Fibroblast of lung (primary cell): ENCODE measurements at places on chromosomes 13 and 19.

GRCh38 chr13:29935309-29935981, 85.0 kb upstream of the UBL3 start:
- DNase-seq: no peak

GRCh38 chr13:37023871-37024270, 23.3 kb downstream of the EXOSC8 start:
- peak; percentile 12 for DNase-seq

- peak; percentile 35 for DNase-seq
Observed at GRCh38 chr19:18932216-18932841, 8.7 kb downstream of the HOMER3 start.

GRCh38 chr19:50190439-50190891, 13.0 kb upstream of the MYH14 start:
- DNase-seq: no peak

DNA sequence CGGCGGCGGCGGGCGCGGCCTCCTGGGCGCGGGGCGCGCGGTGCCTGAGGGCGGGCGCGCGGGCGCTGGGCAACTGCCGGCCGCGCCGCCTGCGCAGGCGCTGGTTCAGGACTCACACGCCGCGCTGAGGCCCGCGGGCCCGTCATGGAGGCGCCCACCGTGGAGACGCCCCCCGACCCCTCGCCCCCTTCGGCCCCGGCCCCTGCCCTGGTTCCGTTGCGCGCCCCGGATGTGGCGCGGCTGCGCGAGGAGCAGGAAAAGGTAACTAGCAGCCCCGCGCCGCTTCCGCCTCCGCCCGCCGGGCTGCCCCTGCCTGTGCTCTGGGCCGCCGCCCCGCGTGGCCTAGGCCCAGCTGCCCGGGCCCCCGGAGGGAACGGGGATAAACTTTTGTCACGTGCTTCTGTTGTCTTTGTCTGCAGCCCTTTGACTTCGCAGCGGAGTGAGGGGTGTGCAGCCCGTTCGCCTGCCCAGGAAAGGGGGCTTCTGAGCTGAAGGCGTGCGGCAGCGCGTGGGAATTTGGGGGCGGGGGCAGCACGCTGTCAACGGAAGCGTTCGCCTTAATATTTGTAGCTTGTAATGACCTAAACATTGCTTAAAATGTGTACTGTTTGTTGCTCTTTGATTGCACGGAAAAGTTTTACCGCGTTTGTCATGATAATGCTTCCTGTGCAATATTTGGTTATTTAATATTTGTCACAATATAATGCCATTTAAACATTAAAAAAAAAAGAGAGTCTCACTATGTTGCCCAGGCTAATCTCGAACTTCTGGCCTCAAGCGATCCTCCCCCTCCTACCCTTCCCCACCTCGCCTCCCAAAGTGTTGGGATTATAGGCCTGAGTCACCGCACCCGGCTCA, 594 bp downstream of the URI1 start:
- peak; percentile 28 for DNase-seq

DNA sequence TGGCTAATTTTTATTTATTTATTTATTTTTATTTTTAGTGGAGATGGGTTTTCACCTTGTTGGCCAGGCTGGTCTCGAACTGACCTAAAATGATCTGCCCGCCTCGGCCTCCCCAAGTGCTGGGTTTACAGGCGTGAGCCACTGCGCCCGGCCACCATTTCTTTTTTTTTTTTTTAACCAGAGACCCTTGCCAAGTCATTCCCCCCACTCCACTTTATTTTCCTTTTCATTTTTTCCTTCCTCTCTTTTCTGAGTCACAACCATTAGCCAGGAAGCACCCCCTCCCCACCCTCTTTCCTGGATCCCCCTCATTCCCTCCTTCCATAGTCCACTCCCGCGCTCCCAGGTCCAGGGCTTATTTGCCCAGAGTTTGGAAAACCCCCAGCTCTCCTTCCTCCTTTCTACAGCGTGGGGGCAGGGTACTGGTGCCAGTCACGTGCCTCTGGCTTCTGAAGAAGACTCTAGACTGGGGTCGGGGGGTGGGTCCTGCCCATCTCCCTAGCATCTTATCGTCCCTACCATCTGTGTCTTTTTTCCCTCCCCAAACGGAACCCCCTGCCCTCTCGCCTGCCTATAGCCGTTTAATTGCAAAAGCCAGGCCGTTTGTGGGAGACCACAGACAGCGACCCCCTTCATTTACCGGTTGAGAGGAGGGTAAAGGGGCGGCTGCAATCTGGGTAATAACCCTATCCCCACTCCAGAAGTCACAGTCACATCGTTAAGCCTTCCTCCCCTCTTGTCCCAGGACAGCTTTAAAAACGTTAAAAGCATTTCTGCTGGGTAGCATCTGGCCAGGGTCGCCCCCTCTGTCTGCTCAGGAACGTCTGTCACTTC, 1.1 kb upstream of the CALR start:
- no peak for DNase-seq

- no peak for DNase-seq
Observed at GRCh38 chr13:87453244-87453643, 217.9 kb upstream of the SLITRK5 start.
